Jurkat, Clone E6-1 (cell line): ENCODE measurements at places on chromosomes 5 and 9.
A peak's percentile ranks its signal among the peaks of the same experiment; 100 is the strongest.

GRCh38 chr9:116144555-116144954, 9.0 kb upstream of the PAPPA start:
- DNase-seq = no peak

- DNase-seq = no peak
These were observed 21.4 kb downstream of the SPZ1 start for GRCh38 chr5:80341016-80341775.

DNA sequence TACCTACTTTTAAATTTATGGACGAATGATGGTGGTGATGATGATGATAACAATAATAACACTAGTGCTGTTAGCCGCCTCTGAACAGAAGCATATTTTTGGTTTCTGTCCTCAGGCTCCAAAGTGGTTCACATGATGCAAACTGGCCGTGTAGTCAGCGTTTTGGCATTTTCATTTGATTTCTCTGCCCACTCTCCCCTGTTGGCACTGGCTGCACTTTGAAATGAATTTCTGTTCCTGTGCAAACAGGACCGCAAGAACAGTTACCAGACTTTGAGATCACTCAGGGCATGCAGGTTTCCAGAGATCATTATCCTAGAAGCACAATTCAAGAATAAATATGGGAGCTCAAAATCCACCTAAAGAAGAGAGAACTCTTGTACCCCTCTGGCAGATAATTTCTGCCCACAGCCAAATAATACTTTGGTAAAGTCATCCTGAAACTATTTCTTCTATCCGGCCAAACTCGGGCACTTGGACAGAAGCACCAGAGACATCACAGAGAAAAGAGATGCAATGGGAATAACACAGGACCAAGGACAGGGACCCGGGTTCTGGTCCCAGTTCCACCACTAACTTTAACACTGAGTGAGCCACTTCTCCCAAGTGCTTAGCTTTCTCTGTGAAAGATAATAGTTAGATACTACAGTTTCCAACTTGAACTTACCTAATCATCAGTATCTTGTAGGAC, 201.7 kb upstream of the PTGER4 start:
- no peak for DNase-seq

DNA sequence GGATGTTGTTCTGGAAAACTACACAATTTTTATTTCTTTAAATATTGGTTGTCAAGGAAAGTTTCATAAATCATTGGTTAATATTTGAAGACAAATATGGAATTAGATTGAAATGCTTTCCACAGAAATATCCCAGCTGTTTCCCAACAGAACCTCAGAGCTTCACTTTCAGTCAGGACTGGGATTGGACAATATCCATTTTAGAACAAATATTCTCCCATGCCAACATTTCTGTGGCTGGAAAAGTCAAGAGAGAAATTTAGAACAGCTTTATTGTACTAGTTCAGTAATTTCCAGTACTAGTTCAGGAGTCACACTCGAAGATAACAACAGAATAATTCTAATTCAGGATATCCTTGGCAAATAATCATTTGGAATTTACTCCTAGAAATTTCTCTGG, 116.1 kb upstream of the TUT7 start:
- no peak for DNase-seq

DNA sequence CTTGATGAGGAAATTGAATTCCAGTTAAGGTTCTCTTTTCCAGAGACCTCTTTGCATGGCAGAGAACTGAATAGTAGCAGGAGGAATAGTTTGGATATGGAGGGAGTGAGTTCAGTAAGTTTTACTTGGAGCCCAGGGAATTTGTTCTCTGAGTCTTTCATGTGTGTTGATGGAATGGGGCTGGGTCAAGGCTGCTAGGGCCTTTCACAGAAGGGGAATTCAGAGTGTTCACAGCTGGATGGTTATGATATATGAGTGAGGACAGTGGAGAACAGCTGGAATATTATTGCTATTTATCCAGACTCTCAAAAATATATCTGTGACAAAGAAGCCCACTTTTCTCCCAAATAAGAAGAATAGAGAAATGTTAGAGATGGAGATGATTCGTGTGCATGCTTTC, 372.8 kb downstream of the PLK2 start:
- no peak for DNase-seq

GRCh38 chr9:115240676-115241075, 122.7 kb upstream of the TNC start:
- no peak for DNase-seq

GRCh38 chr5:75405296-75405695, 68.3 kb downstream of the HMGCR start:
- no peak for DNase-seq

DNA sequence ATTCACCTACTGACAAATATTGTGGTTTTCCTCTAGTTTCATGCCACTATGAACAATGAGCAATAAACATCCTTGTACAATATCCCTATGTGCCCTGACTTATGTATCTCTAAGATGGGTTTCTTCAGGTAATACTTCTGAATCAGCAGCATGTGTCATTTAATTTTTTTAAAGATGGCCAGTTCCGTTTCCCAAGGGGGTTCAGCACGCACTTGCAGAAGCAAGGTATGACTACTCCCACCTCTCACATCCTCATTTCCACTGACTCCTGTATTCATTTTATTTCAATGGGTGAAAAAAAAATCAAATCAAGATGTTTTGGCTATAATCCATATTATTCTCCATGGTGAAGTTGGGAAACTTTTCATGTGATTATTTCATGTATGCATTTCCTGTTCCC, 14.7 kb upstream of the ADAMTS19 start:
- no peak for DNase-seq

DNA sequence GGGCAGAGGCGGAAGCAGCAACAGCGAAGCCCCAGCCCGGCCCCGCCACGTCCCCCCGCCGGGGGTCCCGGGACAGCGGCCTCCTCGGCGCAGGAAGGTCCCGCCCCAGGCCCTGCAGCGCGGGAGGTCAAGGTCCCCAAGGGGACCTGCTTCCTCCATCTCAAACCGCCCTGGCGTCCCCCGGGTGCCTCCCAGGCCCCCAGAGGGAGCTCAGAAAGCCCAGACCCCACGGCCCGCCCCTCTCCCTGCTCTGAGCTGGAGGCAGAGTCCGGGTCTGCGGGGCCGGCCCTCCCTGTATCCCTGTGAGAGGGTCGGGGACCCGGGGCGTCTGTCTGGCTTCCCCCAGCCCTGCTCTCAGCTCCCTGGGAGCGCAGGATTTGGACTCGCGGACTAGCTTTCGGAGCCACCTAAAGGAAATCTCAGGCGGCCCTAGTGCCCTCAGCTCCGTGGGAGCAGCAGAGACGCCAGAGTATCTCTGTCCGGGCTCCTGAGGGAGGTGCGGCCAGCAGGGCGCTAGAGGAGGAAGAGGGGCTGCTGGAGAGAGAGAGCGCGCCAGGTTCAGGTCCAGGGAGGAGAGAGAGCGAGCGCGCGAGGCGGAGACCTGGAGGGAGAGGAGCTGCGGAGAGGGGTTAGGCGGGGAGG, 30.7 kb downstream of the EXOC3 start:
- no peak for DNase-seq

DNA sequence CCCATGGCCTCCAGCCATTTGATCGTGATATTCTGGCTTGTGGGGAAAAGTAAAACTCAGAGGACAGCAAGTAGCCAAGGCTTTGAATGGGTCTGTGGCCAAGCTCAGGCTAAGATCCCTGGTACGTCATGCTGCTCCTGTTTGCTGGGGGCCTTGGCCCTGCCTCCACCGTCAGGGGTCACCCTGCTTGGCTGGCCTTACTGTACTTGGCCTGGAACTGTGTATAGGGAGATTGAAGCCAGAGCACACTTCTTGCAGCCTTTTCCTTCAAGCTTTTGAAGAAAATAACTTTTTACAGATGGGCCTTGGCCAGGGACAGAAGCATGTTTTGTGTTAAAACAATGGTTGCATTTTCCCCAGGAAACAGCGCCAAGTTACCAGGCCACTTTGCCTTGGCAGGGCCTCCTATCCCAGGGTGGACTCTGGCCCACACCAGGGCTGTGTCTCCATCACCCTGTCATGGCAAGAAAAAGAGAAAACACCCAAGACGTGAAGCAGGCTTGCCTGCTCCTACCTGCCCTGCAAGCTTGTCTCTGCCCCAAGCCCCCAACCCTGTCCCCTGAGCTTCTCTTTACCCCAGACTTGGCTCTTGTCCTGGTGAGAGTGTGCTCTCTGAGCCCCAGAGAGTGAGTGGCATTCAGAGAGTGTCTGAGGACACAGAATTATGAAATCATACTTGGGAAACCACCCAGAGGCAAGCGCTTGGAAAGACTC, 286.9 kb downstream of the GADD45G start:
- DNase-seq = no peak

DNA sequence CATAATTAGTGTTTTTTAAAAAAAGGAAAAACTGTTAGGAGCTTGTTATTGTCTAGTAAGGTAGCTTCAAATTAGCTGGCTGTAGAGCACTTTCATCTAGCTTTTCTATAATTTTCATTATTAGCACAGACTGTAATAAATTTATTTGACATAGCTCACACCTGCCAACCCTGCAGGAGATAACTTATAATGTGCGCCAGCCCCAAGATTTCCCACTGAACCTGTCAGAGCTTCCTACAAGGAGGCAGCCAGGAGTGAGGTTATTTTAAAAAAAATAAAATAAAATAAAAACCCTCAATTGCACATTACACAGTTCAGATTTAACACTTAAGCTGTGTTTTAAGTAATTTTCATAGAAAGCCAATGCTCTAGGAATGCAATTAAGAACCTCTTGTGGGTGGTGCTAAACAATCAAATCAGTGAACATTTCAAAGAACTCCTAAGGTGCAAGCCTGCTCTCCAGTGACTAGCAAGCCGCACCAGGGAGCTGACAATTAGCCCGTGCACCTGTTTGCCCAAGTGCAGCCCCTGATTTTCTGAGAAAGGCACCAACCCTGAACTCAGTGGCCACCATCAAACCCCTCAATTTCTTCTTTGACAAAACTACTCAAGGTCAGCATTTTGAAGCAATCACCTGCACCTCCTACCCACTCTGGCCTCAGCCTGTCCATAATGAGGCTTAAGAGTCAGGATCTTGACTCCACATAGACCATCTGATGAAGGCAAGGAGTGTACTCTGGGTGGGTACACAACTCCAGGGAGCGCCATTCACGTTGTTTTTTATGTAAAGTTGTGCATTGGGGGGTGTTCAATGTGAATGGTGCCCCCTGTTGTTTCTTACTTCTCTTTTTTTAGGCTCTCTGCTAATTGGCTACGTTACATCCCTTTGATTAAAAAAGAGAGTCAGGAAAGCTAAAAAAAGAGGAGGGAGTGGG, 385.3 kb upstream of the WWC1 start:
- DNase-seq = no peak

DNA sequence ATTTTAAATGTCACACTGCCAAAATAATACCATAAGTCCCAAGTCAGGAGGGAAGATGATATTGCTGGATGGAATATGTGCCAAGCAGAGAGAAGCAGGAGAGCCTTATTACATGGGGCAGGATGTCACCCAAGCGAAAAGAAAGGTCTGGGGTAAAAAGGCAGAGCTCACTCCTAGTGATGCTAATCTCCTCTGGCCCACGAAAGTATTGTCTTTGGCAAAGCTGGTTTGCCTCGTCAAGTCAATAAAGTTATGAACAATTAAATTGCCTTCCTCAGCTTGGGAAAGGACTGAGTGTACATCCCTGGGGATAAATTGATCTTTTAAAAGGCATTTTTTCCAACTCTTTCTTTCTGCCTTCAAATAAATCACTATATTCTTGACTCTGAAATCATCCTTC, 220.6 kb downstream of the DMAC1 start:
- no peak for DNase-seq

- no peak for DNase-seq
These were observed 473 bp downstream of the ZBTB34 start for GRCh38 chr9:126860757-126861466.

DNA sequence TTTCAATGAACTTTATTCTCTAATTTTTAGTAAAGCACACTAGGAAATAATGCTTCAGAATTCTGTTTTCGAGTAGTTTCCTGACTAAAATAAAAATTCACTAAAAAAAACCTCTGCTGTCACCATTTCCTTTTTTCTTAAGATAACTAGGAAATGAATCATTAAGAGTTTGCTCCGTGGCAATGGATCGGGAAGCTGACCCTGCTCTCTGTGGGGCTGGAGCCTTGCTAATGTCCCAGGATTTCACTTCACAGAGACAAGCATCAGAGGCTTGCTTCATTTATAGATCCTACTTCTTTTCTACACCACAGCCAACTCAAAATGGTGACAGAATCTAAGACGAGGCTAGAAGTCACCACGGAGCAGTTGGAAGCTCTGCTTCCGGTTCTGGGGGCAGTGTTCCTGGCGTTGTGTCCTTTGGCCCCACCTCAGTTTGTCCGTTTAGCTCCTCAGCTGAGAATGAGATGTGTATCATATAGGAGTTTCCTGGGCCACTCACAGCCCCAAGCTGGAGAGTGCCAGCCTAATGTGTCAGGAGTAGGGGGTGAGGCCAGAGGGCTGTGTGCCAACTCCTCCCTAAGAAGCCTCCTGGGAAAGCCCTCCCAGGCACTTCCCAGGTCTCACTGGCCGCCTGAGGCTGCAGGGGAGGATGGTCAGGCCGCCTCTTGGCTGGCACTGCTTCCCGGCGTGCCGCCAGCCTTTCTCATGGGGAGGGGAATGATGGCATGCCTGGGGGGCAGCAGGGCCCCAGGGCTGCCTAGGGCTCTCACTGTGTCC, 19.6 kb downstream of the TENT4A start:
- no peak for DNase-seq

DNA sequence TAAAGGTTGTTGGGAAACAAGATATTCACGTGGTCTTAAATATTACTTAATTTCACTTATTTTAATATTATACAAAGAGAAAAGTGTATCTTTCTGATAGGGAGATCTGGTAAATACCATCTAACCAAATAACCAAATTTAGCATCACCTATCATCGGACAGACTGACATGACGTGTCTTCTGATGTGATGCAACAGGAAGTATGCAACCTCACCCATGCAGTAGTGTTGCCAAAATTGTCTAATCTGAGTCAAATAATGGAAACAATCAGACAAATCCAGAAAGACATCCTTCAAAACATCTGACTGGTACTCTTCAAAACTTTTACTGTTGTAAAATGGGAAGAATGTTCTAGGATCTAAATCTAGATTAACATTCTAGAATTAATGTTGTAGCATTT, 148.0 kb downstream of the FGF1 start:
- no peak for DNase-seq

GRCh38 chr9:15416880-15417279, 5.8 kb upstream of the SNAPC3 start:
- peak; percentile 49 for DNase-seq

- DNase-seq = no peak
These were observed 155.7 kb downstream of the NFIB start for GRCh38 chr9:14158136-14158813.

DNA sequence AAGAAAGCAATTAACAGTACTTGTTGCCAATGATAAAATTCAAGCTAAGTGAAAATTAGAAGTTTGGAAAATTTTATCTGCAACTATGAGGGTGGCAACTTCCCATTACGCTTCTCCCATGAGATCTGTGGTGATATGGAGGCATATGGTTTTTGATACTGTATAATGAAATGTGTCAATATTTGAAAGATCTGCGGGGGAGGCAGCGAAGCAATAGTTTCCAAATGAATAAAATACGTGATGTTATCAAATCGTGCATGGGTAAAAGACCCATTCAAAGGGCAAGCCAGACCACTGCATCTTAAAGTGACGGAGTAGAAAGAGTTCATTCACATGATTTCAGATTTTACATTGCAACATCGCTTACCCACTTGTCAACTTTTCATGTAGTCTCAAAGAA, 20.9 kb upstream of the BOD1 start:
- no peak for DNase-seq

- no peak for DNase-seq
These were observed 19.3 kb downstream of the CDKN2A start for GRCh38 chr9:21974722-21975409.
